Smooth muscle cell of the umbilical artery (primary cell): ENCODE measurements at places on chromosomes 5 and 9. TPM values are rescaled to one million over a fixed set of nuclear protein-coding genes. Genes with fewer than 3 reads are reported as not detected.

The GLT6D1 gene
- total RNA-seq, result not detected in 2 replicates

The PCDHGB6 gene
- total RNA-seq, result 2.4 and 2.8 TPM in 2 replicates

The OGN gene
- 0.59 TPM in 1 of 2 replicates, not detected in the other for total RNA-seq

The PTGES2 gene
- 53.4 and 70.1 TPM in 2 replicates for total RNA-seq

The DMAC1 gene
- 6.3 and 8.9 TPM in 2 replicates for total RNA-seq

The ERCC6L2 gene
- 79.3 and 99.6 TPM in 2 replicates for total RNA-seq

The CNTNAP3B gene
- 9.5 and 29.5 TPM in 2 replicates for total RNA-seq

The IFNA2 gene
- total RNA-seq, result not detected in 2 replicates

The PDCD1LG2 gene
- total RNA-seq, result 8.3 and 40.0 TPM in 2 replicates

The WDR38 gene
- total RNA-seq, result not detected in 2 replicates

The RXRA gene
- total RNA-seq, result 7.4 and 12.4 TPM in 2 replicates

The ARID3C gene
- total RNA-seq, result 0.18 TPM in 1 of 2 replicates, not detected in the other

The NPDC1 gene
- 27.3 and 49.4 TPM in 2 replicates for total RNA-seq

The TMEM215 gene
- not detected in 2 replicates for total RNA-seq

The DCAF10 gene
- total RNA-seq, result 20.8 and 48.9 TPM in 2 replicates

The GBGT1 gene
- 6.9 and 8.6 TPM in 2 replicates for total RNA-seq

The N4BP3 gene
- total RNA-seq, result under 0.01 and 0.46 TPM in 2 replicates

The NDUFS6 gene
- 26.4 and 29.9 TPM in 2 replicates for total RNA-seq

The BARHL1 gene
- not detected in 2 replicates for total RNA-seq

The NAIP gene
- 1.2 and 5.2 TPM in 2 replicates for total RNA-seq

The IL6ST gene
- total RNA-seq, result 481 and 790 TPM in 2 replicates

The KIF24 gene
- total RNA-seq, result 0.59 and 1.8 TPM in 2 replicates

The CAVIN4 gene
- 2.4 and 3.6 TPM in 2 replicates for total RNA-seq

The SLCO4C1 gene
- total RNA-seq, result not detected in 2 replicates

The AQP7 gene
- total RNA-seq, result not detected in 2 replicates
